ENCODE measurements at places on chromosomes 1 and 21. TPM values are rescaled to one million over a fixed set of nuclear protein-coding genes. Genes with fewer than 3 reads are reported as not detected.

Gene KRTAP22-2
- total RNA-seq: not detected

Gene SMIM1
- total RNA-seq: 1.5 TPM

Gene MTX1
- total RNA-seq: 36.7 TPM

Gene LRRC71
- not detected for total RNA-seq

Gene CA6
- not detected for total RNA-seq

Gene AMY2B
- 3.6 TPM for total RNA-seq

Gene SLC44A3
- total RNA-seq: 9.7 TPM

Gene KIRREL1
- total RNA-seq: 83.0 TPM

Gene WNT4
- not detected for total RNA-seq

Gene SPRR1A
- not detected for total RNA-seq

Gene CRB1
- 0.26 TPM for total RNA-seq

Gene SLC1A7
- 0.33 TPM for total RNA-seq

Gene OR2T33
- total RNA-seq: not detected

Gene RUNX3
- 0.26 TPM for total RNA-seq

Gene ALDH4A1
- 6.9 TPM for total RNA-seq

Gene COL11A1
- total RNA-seq: 0.26 TPM

Gene PTBP2
- total RNA-seq: 18.2 TPM

Gene SLAMF9
- not detected for total RNA-seq

Gene NTMT2
- not detected for total RNA-seq

Gene COA6
- 27.7 TPM for total RNA-seq

Gene TNFSF4
- 1.3 TPM for total RNA-seq

Gene SV2A
- 39.6 TPM for total RNA-seq

Gene CHI3L1
- 3.0 TPM for total RNA-seq

Gene SPRR2E
- total RNA-seq: not detected

Gene GPR52
- 0.66 TPM for total RNA-seq

Gene CIART
- total RNA-seq: 5.1 TPM

Gene DMRTA2
- total RNA-seq: not detected

Gene TSEN15
- total RNA-seq: 53.7 TPM

Gene IER5
- total RNA-seq: 31.1 TPM

Gene IL10
- not detected for total RNA-seq

Gene PTPRU
- total RNA-seq: 25.8 TPM

Gene GSTM5
- total RNA-seq: 16.4 TPM

Gene CD101
- not detected for total RNA-seq

Gene ORC1
- total RNA-seq: 0.26 TPM

Gene ADAMTS4
- 0.51 TPM for total RNA-seq

Gene LEFTY2
- not detected for total RNA-seq

Gene TNFRSF18
- total RNA-seq: 0.77 TPM

Gene CD53
- total RNA-seq: not detected

Gene KCNA2
- total RNA-seq: under 0.01 TPM

Gene FAM177B
- not detected for total RNA-seq

Gene OR2M3
- total RNA-seq: not detected

Gene TSPAN1
- 0.26 TPM for total RNA-seq

Gene COL9A2
- 2.1 TPM for total RNA-seq

Gene LCE6A
- not detected for total RNA-seq

Gene ST7L
- total RNA-seq: 16.9 TPM

Gene CD5L
- total RNA-seq: not detected
